ENCODE measurements at places on chromosomes 4 and X.

DNA sequence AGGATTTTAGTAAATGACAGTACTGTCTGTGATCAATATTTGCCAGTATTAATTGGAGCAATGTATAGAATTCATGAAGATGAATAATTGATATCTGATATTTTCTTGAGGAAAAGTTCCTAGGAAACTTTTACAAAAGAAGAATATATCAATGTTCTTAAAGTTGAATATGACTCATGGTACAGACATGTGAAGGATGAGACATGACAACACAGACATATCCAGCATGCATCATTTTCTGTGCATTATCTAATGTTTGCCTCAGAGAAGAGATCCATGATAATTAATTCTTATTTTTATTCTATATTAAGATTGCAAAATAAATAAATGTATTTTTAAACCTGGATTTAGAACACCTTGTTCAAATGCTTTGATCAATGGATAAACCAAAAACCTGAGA, 452.9 kb upstream of the EPHA5 start:
- DNase-seq = no peak

DNA sequence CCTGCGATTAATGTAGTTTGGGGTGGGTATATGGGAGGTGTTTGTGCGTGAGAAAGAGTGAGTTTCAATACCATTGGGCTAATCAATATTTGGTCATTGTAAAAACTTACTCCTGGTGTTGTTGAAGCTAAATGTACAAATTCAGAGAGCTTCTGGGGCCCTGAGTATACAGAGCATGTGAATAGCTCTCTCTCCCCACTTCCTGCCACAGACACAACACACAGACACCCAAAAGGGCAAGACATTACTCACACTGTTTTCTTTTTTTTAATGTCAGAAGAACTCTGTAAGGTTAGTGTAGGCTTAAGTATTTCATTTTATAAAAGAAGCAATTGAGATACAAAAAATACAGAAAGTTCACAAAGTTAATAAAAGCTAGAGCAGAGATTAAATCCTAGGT, 151.3 kb upstream of the KCNIP4 start:
- no peak for DNase-seq

- DNase-seq = no peak
Observed at GRCh38 chrX:13090339-13091110, 46.1 kb upstream of the FAM9C start.

GRCh38 chr4:166673911-166674310, 560.4 kb downstream of the SPOCK3 start:
- DNase-seq = no peak

DNA sequence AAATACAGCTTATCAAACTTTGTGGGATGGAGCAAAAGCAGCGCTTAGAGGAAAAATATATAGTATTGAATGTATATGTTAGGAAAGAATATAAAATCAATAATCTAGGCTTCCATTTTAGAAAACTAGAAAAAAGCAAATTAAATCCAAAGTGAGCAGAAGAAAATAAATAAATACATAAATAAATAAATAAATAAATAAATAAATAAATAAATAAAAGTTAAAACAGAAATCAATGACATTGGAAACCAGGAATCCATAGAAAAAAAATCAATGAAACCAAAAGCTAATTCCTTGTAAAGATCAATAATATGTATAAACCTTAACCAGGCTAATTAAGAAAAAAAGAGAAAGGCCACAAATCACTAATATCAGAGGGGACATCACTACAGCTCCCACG, 141.8 kb upstream of the C1QTNF7 start:
- no peak for DNase-seq

DNA sequence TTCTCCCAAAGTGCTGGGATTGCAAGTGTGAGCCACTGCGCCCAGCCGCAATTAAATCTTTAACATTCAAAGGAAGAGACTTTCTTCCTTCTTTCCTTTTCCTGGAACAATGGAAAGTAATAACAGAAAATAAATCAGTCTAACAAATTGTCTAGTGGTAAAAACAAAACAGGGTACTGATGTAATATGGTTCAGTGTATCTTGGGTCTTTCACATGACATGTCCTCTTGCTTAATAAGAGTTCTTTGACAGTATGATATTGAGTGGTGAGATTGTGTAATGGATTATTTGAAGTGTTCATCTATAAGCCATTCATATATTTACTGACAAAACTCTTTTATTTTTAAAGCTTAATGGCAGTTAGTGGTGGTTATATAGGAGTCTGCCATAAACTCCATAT, 256.6 kb downstream of the SPRY1 start:
- no peak for DNase-seq

DNA sequence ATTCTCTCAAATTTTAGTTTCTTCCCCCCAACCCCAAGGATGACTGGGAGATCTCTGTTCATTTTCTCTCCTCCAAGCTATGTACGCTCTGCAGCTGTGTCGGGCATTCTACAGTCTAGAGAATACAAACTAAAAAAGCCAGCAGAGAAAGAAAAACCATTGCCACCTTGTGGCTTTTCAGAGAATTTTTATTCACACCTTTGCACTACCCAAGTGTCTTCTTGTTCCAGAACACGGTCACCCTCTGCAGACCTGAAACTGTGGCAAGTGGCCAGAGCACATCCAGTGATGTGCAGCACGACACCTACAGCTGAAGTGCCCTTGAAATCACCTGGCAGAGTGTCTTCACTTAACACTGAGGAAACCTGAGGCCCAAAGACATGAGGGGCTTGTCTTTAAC, 68.6 kb downstream of the CHST7 start:
- DNase-seq = no peak

DNA sequence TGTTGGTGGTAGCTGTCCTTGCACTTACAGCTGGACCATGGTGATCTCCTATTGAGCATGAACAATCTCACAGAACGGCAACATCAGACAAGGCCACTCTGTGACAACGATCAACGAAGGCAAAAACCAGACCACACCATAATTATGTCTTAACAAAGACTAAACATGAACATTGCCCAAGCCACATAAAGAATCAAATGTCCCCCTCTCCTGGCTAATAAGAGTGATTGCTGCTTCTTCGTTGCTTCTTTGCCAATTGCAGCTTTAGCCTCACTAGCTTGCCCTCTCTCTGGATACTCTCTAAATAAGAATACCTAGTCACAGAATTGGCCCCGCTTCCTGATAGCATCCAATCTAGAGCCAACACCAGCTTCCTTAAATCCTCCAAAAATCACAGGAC, 41.5 kb upstream of the PGRMC1 start:
- no peak for DNase-seq

DNA sequence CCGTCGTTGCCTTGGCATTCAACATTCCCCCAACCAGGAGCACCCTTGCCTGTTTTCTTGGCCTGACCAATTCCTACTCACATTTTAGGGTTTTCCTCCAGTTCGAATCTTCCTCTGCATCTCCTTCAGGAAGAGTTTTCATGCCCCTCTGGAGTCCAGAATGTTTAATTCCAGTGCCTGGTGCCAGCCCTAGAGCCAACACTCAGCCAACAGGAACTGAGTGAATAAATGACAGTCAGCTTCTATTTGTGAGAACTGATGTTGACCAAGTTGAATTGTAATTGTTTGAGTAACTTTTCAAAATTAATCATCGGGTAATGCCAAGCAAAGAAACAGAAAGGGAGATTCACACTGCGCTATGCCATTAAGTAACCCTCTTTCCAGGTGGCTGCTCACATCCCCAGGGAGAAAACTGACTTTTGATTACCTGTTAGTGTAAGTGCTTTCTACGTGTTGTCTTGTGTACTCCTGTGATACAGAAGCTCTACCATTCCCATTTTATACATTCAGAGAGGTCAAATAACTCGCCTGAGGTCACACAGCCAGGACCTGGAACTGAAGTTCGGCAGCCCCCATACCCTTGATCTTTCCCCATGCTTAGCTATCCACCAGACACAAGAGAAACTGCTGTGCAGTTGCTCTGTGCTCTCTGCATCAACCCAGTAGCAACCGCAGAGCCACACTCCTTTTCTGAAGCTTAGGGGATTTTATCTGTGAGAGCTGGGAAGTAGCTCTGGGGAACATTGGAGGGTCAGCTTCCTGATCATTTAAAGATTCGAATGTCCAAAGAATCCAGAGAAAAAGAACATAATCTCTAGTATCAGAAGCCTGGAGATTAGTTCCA, 19.0 kb upstream of the SLC2A9 start:
- no peak for DNase-seq

DNA sequence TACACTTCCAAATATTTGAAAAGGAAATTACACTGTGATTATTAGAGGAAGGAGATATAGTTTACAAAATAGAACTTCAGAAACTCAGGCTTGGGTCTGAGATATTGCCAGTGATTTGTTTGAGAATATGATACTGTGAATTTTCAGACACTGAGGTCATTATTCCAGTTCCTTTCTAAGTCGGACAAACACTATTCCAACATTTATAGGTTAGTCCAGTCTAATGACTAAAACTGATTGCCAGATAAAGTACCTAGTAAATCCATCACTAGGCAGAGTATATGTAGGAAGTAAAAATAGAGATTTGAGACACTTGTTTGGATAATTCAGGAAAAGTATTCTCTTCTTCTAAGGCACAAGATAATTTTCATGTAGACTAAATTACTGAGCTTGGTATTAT, 13.2 kb downstream of the MTTP start:
- no peak for DNase-seq

GRCh38 chrX:54808109-54808604, 612 bp downstream of the MAGED2 start:
- peak; percentile 24 for DNase-seq

GRCh38 chrX:10633722-10634121, 13.3 kb upstream of the MID1 start:
- DNase-seq = no peak

- no peak for DNase-seq
Observed at GRCh38 chrX:119989905-119990555, 46.5 kb upstream of the NKAP start.

DNA sequence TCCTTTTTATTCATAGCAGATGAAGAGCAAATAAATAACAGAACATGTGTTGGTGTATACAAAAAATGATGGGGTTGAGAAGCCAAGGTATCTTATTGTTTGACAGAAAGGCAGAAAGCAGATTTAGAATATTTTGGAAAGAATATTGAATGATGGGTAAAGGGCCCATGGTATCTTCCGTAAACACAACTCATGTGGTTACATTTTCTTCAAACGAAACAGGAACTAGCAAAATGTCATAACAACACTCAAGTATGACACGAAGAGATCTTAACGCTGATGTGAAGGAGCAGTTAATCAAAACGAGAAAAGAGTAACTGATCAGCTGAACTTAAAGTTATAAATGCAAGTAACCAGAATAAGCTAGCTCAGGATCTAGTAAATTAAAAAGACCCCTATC, 195.7 kb upstream of the GK2 start:
- no peak for DNase-seq

- no peak for DNase-seq
Observed at GRCh38 chrX:51866210-51866609, 27.2 kb upstream of the MAGED1 start.

GRCh38 chr4:1375051-1375721, 28.2 kb downstream of the UVSSA start:
- DNase-seq = no peak

GRCh38 chrX:154399527-154400368, 1.6 kb downstream of the RPL10 start:
- DNase-seq = no peak

GRCh38 chr4:15376594-15376993, 51.2 kb upstream of the C1QTNF7 start:
- no peak for DNase-seq

DNA sequence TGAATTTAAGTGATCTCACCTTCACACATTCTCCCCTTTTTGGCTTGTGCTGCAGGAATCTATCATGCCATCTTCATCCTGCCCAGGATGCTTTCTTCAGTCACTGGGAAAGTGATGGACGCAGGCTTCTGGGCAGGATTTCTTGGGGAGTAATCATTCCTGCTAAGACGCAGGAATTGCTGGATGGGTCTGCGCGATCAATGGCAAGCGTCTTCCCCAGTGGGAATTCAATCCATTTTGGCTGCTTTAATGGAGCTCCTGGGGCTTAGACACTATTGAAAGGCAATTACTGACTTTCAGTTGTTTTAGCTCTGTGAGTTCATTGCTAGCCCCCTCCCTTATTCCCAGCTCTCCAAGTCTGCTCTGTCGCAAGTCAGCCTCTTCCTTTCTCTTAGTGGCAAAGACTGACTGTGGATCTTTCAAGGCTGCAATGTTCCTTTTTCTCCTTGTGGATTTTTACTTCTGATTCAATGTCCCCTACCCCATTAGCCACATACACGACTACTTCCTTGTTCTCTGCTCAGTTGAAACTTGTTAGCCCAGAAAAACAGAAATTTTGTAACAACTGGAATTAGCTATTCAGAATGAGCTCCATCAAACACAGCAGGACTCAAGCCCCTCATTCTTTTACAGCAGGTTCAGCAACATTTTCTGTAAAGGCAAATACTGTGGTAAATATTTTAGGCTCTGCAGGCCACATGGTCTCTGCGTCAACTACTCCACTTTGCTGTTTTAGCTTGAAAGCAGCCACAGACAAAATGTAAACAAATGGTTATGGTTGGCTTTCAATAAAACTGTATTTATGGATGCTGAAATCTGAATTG, 154.9 kb downstream of the ASB9 start:
- DNase-seq = no peak

DNA sequence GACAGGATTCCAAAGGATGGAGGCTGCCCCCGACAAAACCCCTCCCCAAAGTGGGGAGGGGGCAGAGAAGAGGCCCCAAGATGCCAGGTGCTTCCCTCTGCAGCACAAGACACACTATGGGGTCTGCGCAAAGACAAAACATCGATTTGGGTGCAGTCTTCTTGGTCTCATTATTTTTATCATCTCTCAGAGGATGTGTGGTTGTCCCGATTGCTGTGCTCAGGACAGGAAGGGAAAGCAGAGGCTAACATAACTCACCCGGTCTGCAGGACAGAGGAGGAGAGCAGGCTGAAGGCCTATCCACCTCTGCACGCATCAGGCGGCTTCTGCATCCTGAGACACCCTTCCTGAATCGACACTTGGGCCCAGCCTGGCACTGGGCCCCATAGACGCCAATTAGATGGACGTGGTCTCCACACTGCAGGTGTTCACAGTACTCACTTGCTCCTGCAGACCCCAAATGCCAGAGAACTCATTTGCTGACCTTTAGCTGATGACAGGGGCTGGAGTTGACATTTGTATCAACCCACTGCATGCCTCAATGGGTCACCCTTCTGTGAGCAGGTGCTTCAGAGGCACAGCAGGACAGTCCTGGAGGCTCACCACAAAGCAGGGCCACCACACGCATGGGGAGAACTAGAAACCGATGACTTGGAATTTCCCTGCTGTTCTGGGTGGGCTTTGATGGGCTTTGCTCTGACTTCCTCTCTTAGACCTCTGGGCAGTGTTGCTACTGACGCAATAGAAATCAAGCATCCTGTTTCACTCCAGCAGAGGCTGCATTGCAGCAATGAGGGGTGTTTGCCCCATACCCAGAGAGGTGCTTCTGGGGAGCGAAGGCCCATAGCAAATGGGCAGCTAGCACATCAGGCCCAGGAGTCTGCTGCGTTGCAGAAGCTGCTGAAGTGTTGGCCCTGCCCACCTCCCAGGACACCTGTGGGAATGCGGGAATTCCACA, 96.3 kb upstream of the ENPP6 start:
- DNase-seq = no peak

GRCh38 chr4:19416146-19416545, 835.6 kb upstream of the SLIT2 start:
- no peak for DNase-seq

- DNase-seq = no peak
Observed at GRCh38 chr4:84647312-84647884, 64.5 kb downstream of the CDS1 start.

Measured in stimulated activated CD4-positive, alpha-beta T cell treated with anti-CD3 and anti-CD28 coated beads, Interleukin-1b, Interleukin-23, amount 100 ng/mL, for 24 hours (primary cell).